Activated CD4-positive, alpha-beta T cell treated with anti-CD3 and anti-CD28 coated beads, Interleukin-2, amount 10 ng/mL, durations not matched to agents 7 days and 5 days (primary cell): ENCODE measurements at places on chromosomes 16 and 17. TPM values are rescaled to one million over a fixed set of nuclear protein-coding genes. Genes with fewer than 3 reads are reported as not detected.
A peak's percentile ranks its signal among the peaks of the same experiment; 100 is the strongest.

Gene AATF
- 79.6 TPM for total RNA-seq

Gene KRT23
- not detected for total RNA-seq

Gene HOXB6
- not detected for total RNA-seq

GRCh38 chr16:85750827-85751697 is at the start of gene C16orf74:
C16orf74 (minus strand) TSS chr16:85751096; CDS start chr16:85735217, 15,879 bp downstream.
- no peak for DNase-seq
- no peaks in the 10 kb centered on the region for H3K36me3 ChIP-seq
- peaks cover 30% of the 10 kb centered on the region for H3K27me3 ChIP-seq
- H3K4me1 ChIP-seq = peaks cover 8% of the 10 kb centered on the region
- peak within 1 kb of the TSS; percentile 53 for H3K4me3 ChIP-seq

DNA sequence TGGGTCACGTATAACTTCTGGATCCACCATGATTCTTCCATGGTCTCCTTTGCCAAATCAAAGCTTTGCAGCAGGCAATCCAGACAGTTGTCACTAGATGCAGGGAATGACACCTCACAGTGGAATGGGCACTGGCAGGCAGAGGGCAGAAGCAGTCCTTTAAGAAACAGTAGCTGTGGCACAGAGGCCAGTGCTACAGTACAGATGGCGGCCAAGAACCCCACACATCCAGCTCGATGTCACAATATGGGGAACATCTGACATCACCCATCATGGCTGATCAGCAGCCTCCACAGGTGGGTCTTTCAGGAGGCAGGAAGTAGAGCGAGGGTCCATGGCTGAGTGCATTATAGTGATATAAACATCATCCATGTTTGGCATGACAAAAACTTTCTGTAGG is 18.8 kb upstream of the ERN1 start:
- H3K36me3 ChIP-seq = peaks cover 41% of the 10 kb centered on the region
- no peak for DNase-seq
- H3K4me3 ChIP-seq = no peak overlapping the region
- H3K4me1 ChIP-seq = peaks cover 29% of the 10 kb centered on the region

DNA sequence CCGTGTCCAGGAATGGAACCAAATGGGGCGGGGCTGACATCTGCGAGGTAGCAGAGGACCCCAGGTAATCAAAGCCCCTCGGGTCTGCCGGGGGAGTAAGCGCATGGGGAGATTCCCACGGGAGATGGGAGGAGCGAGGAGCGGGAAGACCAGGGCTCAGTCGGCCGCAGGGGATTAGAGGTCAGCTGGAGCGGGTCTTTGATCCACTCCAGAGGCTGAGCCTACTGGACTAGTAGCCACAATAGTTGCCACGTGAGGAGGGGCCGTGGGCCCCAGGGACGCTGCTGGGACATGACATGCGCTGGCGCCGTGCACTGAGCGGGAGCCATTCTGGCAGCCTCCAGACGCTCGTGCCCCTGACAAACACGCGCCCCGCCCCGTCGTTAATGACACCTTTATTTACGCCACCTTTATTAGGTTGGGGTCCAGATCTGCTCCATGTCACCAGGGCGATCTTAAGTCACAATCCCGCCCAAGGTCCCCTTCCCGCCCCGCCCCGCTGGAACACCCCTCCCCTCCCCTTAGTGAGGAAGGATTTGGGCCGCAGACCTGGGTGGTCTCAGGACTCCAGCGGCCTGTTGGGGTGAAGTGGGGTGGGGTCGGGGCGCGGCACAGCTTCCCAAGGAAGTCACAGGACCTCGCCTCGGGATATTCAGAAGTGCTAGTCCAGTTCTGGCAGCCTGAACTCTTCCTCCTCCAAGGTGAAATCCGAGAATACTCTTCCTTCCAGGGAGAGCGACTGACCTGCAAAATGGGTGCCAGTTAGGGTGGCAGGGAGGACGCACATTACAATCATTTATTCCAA is 15.0 kb downstream of the PPY start:
- H3K27ac ChIP-seq = peak overlapping the region; percentile 85
- H3K4me1 ChIP-seq = peaks cover 22% of the 10 kb centered on the region
- H3K4me3 ChIP-seq = peak overlapping the region; percentile 65
- no peak for DNase-seq
- H3K27me3 ChIP-seq = peaks cover 16% of the 10 kb centered on the region
- no peaks in the 10 kb centered on the region for H3K36me3 ChIP-seq

DNA sequence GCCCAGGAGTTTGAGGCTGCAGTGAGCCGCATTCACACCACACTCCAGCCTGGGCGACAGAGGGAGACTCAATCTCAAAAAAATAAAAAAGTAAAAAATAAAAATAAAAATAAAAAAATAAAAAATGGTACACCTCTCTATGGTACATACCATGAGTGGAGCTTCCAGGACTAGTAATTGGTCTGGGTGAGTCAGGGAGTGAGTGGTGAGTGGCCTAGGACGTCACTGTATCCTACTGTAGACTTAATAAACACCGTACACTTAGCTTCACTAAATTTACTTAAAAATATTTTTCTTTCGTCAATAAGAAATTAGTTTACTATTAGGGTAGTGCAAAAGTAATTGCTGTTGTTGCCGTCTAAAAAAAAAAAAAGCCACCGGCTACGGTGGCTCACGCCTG is 9.0 kb downstream of the CDH5 start:
- DNase-seq = no peak
- H3K4me3 ChIP-seq = no peak overlapping the region
- H3K27me3 ChIP-seq = no peaks in the 10 kb centered on the region
- no peaks in the 10 kb centered on the region for H3K36me3 ChIP-seq

DNA sequence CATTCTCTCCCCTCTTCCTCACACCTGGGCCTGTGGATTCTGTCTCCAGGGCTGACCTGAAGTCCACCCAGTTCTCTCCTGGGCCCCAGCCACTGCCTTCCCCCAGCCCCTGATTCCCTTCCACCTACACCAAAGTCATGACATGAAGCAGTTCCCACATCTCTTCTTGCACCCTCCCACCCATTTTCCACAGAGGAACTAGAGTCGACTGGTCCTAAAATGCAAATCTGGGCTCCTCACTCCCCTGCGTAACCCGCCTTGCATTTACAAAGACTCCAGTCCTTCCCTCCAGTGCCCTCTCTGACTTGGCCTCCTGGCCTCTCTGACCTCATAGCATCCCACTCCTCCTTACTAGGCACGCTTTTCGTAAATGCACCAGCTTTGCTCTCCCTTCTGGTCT is 14.8 kb downstream of the COX6A2 start:
- H3K27ac ChIP-seq = no peak overlapping the region
- H3K36me3 ChIP-seq = no peaks in the 10 kb centered on the region
- no peak for DNase-seq
- H3K27me3 ChIP-seq = peaks cover 10% of the 10 kb centered on the region
- H3K4me1 ChIP-seq = peaks cover 21% of the 10 kb centered on the region
- no peak overlapping the region for H3K4me3 ChIP-seq
